ENCODE measurements at places on chromosomes 2 and 18.

DNA sequence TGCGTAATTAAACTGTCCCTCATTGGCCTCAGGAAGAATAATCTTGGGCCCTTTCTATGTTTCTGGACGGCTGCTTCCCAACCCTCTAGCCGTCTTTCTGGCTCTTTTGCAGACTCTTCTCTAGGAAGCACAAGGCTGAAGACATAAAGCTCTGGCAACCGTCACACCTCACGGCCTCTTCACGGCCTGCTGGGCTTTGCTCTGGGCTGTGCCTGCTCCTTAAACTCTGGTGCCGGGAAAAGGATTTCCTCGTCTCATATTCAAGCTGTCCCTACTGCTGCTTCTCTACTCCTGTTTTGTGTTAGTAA, 36.0 kb upstream of the WIPF1 start:
- no peak for DNase-seq

DNA sequence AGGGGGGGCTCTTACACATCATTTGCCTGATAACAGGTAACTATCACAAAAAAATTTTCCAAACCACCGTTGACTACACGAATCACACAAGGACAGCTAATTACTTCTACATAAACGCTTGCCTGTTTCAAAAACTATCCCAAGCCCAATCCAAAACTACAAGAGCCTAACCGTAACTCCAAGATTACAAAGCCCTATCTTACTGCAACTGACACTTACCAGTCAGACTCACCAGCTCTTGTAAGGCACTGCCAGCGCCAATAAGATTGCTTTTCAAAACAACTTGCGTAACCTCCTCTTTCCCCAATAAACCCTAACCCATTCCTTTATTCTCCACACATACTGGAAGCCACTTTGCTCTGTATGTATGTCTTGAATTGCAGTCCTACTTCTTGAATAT, 148.4 kb downstream of the NBAS start:
- DNase-seq, result no peak

DNA sequence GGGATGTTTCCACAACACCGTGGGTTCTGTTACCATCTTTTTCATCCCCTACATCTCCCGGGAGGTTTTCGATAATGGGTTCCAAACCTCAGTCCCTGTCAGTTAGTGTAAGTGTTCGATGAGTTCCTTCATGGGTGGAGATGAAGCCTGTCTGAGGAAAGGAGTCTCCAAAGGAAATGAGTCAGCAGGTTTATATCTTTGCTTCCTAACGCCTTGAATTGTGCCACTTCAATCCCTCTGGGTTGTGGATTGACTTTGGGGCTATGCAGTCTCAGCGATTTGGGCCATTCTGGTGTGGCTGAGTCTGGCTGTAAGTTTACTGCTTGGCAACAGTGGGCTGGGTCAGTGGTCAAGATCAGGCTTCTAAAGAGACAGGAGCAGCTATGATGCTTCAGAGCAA, 1.2 kb downstream of the SERPINB5 start:
- no peak for DNase-seq

- DNase-seq, result no peak
Measured at GRCh38 chr18:58183226-58183625, 139.2 kb downstream of the NEDD4L start.

DNA sequence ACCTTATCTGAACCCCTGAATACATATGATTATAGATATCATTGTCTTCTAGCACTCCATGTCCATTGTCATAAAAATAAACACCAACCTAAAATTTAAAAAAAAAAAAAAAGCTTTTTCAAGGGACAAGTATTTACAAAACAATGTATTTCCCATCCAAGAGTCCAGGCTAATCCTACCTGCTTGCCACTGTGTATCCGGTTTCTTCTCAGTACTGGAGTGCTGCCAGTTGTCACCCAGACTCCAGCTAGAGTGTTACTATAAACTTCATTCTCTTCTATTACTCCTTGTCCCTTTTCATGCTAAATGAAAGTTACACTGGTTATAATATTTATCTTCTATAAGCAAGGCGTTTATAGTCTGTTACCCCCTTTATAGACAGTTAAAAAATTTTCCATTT, 35.8 kb downstream of the MSH6 start:
- no peak for DNase-seq

DNA sequence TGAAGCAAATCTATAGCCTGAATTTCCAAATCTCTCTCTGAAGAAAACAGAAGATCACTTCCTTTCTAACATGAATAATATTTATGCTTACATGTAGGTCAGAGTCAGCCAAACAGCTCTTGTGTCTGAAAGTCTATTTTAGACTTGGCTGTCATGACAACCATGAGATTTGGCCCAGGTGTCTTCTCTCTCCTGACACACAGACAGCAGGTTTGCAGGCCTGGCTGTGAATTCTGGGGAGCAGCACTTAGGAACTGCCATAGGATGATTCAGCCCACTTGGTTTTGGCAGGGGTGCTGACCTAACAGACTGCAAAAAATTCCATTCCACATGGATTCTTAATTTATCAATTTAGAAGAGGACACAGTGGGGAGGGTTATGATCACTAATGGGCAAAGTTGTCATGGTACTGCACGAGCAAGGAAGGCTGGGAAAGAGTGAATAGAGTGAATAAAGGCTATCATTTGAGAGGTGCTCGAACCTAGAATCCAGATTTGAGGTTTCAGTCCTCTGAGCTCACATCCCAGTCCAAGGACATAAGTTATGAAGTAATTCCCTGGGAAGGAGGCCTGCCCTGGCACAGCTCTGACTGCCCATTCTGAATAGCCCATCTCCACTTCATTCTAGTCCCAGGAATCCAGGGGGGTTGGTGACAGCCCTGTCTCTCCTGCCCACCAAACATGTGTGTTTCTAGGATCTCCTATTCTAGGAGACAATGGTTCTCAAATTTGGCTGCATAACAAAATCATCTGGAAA, 453.9 kb upstream of the TRIB2 start:
- no peak for DNase-seq

DNA sequence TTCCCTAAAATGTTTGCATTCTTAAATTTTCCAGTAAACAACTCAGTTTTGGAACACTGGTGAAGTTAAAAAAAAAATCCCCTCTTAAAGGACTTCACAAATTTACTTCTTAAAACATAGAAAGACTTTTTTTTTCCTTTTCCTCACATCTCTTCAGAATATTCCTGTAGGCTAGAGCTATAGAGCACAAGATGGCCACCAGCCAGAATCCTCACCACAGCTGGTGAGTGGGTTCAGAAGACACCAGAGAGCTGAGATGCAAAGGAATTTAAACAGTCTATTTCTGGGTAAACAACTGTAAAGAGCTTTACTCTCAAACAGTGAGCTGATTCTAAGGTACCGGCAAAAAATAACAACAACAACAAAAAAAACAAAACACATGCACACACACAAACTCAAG, 252.8 kb downstream of the LRP1B start:
- DNase-seq, result no peak

- DNase-seq, result no peak
Measured at GRCh38 chr2:136358576-136358975, 240.6 kb upstream of the CXCR4 start.

- DNase-seq, result no peak
Measured at GRCh38 chr2:18435426-18436037, 124.9 kb downstream of the RDH14 start.

DNA sequence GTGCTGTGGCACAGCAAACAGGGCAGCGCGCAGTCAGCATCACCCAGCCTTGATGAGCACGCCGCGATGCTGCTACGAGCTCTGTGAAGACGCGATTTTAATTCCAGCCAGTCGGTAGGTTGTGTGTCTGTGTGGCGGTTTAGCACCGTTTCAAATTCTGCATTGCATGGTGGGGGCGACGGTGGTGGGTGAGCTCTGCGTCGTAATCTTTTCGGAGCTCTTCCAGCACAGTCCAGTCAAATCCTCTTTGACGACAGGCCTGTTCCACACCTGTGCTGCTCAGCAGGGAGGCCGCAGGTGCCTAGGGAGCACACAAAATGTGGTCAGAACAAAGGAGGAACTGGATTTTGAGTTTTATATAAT, 8.6 kb downstream of the ALLC start:
- no peak for DNase-seq
